ENCODE measurements at places on chromosomes 5 and 9. TPM values are rescaled to one million over a fixed set of nuclear protein-coding genes. Genes with fewer than 3 reads are reported as not detected.

GRCh38 chr5:71757590-71758543 is 38.8 kb downstream of the CARTPT start:
- peak; percentile 35 for DNase-seq

GRCh38 chr9:123481209-123481865 is 125.3 kb downstream of the CRB2 start:
- no peak for DNase-seq

Gene AJM1
- 3.6 TPM for total RNA-seq

Gene CAAP1
- 12.1 TPM for total RNA-seq

GRCh38 chr9:33785914-33786313 is 9.4 kb upstream of the PRSS3 start:
- DNase-seq: no peak

GRCh38 chr5:137734331-137734730 is 1.6 kb downstream of the KLHL3 start:
- no peak for DNase-seq

DNA sequence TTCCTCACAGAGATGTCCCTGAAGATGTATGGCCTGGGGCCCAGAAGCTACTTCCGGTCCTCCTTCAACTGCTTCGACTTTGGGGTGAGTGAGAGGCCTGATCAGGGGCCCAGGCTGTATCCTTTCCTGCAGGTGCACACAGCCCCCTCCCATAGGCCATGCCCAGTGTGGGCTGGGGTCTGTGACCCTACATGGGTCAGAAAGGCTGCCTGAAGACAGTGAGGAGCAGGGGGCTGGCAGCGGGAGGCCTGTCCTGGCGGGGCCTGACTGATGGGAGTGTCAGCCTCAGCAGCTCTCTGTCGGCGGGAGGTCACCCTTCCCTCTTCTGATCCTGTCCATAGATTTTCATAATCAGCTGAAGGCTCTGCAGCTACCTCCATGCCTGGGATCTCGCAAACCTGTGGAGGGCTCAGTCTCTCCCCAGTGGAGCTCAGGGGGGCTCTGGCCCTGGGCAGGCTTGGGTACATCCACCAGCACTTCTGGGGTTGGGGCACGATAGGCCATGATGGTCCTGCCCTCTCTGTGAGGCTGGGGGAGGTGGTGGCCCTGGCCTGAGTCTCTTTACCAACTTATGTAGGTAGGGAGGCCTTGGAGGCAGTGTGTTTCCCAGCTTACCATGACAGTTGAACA is 98.5 kb downstream of the CACNA1B start:
- no peak for DNase-seq

- DNase-seq: no peak
These were observed 38.9 kb downstream of the LPAR1 start for GRCh38 chr9:110999379-110999778.

- peak; percentile 46 for DNase-seq
These were observed 87.0 kb downstream of the ANGPTL2 start for GRCh38 chr9:127035423-127035822.

Gene SETD9
- 7.2 TPM for total RNA-seq

- no peak for DNase-seq
These were observed 136.0 kb upstream of the EFNA5 start for GRCh38 chr5:107806705-107807104.

DNA sequence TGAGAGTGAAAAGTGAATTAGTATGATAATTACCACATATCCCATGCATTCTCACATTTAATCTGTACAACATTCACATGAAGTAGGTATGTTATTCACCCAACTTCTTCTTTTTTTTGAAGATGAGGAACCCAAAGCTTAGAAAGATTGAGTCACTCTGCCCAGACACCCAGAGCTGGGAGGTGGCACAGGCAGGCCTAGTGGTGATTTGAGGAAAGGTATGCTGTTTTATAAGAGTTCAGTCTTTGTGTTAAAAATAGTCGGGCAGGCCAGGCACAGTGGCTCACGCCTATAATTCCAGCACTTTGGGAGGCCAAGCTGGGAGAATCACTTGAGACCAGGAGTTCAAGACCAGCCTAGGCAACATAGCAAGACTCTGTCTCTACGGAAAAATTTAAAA is 285.3 kb downstream of the NR3C1 start:
- no peak for DNase-seq

Gene SLC9A3
- total RNA-seq: 0.29 TPM

DNA sequence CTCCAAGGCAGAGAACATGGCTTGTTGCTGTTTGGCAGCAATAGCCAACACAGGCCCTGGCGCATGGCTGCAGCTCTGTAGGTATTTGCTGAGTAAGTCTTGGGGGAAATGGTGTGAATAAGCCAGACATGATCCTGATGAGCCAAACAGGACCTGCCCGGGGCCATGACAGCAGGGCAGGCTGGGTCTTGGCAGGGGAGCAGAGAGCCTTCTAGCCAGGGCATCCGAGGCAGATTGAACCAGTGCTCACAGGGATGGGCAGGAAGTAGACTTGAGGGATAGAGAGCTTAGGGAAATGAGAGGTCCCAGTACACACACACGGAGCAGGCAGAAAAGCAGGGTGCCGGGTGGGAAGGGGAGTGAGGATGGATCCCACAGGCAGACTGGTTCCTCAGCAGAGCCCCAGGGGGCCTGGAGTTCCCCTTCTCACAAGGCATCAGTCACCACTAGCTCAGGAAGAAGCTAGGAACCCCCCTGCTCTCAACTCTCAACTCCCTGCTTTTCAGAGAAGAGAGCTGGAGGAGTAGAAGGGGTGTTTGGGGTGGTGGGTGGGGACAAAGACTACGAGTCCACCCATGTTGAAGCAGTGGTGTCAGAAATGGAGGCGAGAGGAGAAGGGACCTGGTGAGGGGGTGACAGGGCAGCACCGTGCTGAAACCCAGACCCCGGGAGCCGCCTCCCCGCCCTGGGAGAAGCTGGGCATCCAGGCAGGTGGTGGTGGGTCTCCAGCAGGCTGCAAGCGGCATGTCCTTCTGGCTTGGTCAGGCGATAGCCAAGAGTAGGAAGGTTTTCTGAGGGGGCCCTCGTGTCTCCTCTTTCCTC is 111.1 kb downstream of the RGS3 start:
- peak; percentile 5 for DNase-seq

GRCh38 chr9:95736891-95737522 is 138.5 kb upstream of the ERCC6L2 start:
- DNase-seq: no peak

- no peak for DNase-seq
These were observed 29.3 kb upstream of the ABL1 start for GRCh38 chr9:130805510-130806326.

Gene ZNF618
- 17.8 TPM for total RNA-seq

DNA sequence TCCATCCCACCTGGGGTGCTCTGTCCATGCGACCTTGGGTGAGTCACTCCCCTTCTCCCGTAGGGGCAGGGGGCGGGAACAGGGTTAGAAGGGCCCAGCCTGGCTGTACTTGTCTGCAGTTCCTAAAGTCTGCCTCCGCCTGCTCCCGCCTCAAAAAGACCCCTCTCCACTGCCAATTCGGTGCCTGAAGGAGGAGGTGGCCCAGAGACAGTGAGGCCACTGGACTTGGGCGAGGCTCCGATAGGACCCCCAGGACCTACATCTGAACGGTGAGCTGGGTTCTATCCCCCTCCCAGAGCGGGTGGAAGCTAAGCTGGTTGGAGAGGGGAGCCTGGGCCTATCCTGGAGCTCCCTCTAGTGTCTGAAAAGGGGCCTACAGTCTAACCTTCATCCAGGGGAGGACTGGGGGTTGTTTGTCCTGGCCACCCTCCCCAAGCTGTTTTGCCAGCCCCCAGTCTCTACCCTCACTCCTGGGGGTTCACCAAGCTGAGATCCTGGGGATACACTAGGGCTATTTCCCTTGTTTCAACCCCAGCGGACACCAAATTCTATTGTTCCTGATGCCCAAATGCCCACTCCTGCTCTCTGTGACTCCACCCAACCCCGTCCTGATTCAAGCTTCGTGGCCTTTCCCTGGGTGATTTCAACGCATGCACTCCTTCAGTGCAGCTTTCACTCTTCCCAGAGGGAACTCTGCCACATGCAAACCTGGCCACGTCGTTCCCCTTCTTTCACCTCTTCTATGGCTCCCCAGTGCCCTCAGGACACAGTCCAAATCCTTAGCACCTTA is 6.1 kb upstream of the CRB2 start:
- no peak for DNase-seq

Gene SLCO6A1
- not detected for total RNA-seq

- peak; percentile 75 for DNase-seq
These were observed 100.1 kb upstream of the LRRTM2 start for GRCh38 chr5:138975098-138975847.

GRCh38 chr5:59744531-59744992 is 149.0 kb downstream of the PDE4D start:
- no peak for DNase-seq

DNA sequence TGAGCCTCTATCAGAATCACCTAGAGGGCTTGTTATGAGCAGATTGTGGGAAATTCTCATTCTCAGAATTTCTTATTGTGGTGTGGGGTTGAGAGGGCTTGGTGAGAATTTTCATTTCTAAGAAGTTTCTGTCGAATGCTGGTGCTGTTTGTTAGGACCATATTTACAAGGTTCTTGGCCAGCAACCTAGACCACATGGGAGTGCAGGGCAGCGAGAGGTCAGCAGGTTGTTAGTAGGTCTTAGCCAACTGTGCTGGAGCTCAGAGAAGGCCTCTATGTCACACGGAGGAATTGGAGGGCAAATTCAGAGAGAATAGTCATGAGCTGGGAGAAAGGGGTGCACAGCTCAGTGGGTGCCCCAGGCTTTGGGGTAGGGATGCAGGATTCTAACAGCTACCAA is 357.0 kb downstream of the LRRC70 start:
- DNase-seq: no peak

Measured in uterus (tissue), 4 donors.